Stimulated activated CD4-positive, alpha-beta T cell treated with anti-CD3 and anti-CD28 coated beads, Interleukin-15, amount 100 ng/mL, for 48 hours (primary cell): ENCODE measurements at places on chromosomes 12 and 14.

DNA sequence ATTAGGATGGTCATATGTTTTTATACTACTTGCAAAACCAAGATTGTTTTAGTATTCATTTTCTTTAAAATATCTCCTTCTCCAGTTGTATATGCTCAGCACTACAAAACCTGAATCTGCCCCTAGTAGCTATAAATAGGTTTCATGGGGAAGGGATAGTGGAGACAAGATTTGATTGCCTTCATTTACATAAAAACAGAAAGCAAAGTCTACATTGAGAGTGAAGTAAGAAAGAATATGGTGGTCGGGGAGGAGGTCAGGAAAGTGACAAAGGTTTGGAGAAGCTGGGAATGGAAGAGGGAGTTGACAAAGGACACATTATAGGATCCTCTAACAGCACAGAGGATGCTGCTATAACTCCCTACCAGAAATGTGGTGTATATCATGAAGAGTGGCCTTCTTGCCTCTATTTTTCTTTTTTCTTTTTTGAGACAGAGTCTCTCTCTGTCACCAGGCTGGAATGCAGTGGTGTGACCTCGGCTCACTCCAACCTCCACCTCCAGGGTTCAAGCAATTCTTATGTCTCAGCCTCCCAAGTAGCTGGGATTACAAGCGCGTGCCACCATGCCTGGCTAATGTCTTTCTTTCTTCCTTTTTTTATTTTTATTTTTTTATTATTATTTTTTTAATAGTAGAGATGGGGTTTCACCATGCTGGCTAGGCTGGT, 6.6 kb upstream of the LRP6 start:
- no peak for DNase-seq

DNA sequence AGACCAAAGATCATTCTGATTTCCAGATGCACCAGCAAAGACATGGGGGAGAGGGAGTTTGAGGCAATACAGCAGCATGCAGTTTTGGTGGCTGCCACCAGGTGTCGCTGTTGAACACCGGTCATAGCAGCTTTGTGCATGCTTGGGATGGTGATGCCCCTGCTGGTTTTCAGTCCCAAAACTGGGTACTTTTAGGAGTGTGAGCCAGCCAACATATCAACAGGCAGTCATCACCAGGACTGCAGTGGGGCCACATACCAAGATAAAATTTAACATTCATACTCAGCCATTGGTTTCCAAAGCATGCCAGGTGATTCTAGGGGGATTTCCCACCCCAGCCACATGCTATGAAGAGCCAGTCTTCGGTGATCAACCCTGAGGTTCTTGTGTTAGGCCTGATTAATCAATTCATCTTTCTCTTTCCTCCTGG, 64.2 kb downstream of the PHETA1 start:
- DNase-seq, result peak; percentile 39

DNA sequence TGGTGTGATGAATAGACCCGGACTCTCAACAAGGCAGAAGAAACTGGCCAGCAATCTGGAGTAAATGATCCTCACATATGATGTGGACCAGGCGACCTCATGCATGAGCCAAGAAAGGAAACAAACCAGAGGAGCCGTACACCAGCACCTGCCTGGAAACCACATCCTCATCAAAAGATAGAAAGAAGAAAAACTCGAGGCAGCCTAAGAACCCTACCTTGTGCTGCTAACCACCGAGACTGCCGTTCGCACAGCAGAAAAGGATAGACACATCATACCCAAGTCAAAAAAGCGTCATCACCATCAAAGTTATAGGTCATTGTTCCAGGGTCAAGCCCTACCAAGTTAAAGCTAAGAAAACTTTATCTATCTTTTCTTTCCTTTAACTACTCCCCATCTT, 66.7 kb downstream of the RESF1 start:
- peak; percentile 47 for DNase-seq

GRCh38 chr12:19026614-19027488, 102.7 kb upstream of the PLEKHA5 start:
- DNase-seq, result no peak

- no peak for DNase-seq
These were observed 162.7 kb downstream of the ETV6 start for GRCh38 chr12:11812241-11812585.

GRCh38 chr12:115407036-115407435, 723.1 kb upstream of the TBX3 start:
- DNase-seq, result no peak

DNA sequence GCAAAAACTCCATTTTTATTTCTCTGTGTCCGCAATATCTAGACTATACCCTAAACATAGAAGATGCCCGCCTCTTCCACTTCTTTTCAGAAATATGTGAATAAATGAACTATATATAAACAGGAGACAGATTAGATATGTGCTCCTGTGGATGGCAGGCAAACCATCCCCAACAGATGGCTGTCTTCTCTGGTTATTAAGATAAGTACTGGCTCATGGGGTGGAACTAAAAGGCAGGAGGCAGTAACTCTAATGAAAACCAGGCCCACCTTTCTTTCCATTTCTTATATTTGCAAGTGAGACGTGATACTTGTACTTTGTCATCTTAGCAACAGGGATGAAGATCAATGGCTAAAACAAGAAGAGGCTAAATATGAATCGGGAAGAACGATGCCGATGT, 20.2 kb downstream of the E2F7 start:
- DNase-seq, result no peak

GRCh38 chr12:94267921-94268471, 119.6 kb downstream of the PLXNC1 start:
- no peak for DNase-seq

DNA sequence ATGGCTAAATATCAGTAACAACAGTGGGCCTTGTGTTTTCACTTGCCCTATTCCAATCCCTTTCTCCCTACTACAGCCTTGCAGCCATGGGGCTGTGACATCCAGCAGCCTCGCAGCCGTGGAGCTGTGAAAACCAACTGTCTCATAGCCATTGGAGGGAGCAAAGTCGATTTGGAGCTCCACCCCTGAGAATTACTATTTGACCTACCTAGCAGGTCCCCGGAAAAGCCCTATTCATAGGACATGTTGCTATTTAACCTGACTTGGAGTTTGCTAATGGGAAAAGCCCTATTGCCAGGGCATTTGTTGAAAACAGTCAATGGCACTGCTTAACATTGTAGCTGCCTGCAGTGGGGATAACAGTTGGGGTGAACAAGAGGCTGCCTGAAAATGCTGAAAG, 33.3 kb downstream of the ERG28 start:
- no peak for DNase-seq

- peak; percentile 17 for DNase-seq
These were observed 17.4 kb upstream of the LYZ start for GRCh38 chr12:69330475-69331473.

DNA sequence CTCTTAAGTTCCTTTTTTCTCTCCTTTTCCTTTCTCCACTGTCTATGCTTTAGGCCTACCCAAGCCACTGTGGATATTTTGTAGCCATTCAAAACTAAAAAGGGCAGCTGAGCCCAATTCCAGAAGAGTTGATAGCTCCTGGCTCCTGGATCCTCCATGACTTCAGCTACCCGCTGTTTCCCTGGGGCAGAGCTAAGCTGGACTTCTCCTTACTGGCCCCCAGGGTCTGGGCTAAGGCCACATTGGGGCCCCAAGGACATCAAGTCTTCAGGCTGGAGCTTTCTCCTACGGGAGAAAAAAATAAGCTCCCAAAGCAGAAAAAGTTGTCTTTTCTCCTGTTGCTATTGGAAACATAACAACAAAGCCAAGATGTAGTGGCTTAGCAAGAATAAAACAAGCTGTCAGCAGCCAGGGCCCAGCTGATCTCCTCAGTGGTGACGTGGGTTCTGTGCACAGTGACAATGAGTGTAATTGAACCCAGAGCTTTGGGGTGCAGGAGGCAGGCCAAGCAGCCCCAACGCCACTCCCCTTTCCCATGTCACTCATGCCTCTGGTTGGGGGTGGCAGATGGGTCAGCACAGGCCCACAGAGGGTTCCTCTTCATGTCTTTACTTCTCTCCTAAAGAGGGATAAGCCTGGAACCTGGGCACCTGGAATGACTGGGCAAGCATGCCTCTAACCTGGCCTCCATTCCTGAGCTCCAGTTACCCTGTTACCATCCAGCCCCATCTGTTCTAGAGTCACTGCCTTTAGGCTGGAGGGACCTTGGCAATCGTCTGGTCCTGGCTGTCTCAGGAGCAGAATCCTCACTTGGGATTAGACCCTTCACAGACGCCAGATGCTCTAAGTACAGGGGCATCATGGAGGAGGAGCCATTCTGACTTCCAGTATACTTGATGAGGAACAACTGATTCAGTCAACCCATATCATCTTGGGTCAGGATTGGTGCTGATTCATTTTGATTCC, 171.2 kb downstream of the ZFP36L1 start:
- no peak for DNase-seq

- DNase-seq, result no peak
These were observed 38.9 kb upstream of the KTN1 start for GRCh38 chr14:55540847-55541773.

DNA sequence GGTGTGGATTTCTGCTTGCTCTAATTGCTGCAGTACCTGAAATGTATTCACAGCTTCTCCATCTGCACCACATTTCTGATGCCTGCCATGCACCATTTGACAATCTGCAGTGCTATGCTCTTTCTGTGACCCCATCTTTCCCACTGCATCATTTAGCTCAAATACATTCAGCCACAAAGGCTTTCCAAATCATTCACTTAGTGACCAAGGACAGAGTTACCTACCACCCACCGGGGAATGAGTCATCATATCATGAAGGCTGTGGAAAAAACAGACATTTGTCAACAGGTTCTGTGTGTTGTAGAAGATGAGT, 465.5 kb upstream of the ATP2B1 start:
- no peak for DNase-seq

- no peak for DNase-seq
These were observed 26.2 kb upstream of the YY1 start for GRCh38 chr14:100212476-100213333.

DNA sequence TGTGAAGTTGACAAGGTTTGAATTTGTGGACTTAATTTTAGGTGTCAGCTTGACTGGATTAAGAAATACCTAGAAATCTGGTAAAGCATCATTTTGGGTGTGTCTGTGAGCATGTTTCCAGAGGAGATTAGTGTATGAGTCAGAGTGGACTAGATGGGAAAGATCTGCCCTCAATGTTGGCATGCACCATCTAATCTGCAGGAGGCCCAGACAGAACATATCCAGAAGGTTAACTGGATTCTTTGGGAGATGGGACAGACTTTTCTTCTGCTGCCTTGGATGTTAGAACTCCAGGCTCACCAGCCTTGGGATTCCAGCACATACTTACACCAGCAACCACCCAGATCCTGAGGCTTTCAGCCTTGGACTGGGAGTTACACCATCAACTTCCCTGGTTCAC, 14.1 kb downstream of the SGPP1 start:
- DNase-seq, result no peak

DNA sequence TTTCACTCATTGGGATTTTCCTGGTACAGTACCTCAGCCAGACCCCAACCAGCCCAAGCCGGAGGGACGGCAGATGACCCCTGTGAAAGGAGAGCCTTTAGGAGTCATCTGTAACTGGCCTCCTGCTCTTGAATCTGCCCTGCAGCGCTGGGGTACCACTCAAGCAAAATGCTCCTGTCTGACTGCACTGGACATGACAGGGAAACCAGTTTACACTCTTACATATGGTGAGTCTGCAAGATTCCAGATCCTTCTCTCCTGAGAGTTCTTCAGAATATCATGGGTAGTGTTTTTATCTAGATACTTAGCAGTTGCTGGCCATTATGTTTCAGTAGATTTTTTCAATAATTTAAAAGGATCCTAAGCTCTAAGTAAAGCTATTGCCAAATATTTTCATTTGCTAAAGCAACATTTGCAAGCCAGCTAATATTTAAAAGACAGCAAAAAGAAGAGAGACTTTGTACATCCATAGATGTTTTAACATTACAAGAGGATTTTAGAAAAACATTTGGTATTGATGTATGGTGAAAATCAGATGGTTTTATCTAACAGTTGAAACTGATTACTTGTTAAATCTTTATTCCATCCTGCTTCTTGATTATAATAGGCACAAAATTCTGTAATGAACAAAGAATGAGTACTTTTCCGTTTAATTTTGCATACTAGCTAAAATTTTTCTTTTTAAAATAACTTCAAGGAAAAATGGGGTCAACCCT, 85.1 kb upstream of the ATF1 start:
- no peak for DNase-seq

GRCh38 chr12:27779920-27780611, at the start of the genes KLHL42 and MANSC4:
TSS of gene KLHL42 (plus strand) at chr12:27780233. CDS start at chr12:27780331, 98 bp downstream.
TSS of gene MANSC4 (minus strand) at chr12:27780236. CDS start at chr12:27771276, 8,960 bp downstream.
- peak; percentile 44 for DNase-seq

DNA sequence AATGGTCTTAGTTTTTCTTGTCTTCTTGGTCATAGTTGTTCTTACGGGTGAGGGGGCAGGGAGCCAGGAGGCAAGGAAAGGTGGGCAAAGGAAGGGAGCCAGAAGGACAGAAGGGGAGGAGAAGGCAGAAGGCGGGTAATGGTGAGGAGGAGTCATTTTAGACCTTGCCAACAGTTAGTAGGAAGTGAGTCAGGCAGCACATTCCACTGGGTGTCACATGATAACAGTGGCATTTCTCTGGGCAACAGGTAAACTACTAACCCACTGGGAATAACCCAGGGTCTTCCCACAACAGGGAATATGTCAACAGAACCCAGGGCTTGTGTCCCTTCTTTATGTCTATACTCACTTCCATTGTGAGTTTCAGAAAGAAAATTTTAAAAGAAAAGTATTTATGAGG, 127.6 kb downstream of the SLC8A3 start:
- DNase-seq, result no peak

DNA sequence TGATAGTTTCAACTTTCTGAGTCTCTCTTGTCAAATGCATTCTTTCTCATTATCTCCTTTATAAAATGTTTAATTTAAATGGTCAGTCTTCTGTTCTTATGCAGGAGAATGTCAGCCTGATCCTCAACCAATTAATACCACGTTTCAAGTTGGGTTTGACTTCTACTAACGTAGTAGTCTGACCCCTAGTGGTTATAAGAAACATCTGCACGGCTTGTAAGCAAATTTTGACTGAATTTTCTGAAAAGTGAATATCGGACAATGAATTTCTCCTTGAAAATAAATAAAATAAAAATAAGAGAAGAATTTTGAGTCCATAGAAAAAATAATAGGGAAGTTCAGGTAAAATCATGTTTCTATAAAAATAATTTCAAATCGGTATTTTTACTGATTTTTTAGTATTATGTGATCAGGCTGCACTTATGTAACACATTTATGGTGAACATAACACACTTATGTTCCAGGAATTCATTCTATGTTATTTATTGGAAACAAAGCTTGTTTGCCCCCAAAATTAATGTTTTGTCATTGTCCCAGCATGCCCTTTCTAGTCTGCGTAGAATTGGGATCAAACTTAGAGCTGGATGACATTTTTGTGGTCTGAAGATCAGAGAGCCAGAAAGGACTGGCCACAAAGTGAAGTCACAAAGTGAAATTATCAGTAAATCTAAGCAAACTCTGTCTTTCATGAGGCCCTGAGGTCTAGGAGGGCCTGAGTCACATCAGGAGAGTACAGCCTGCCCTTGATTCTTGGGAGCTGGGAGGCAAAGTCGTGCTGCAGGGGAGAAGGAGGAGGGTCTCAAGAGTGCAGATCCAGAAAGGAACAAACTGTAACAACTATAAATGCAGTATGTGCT, 101.2 kb upstream of the STXBP6 start:
- DNase-seq, result no peak

GRCh38 chr12:447141-447540, 12.6 kb upstream of the B4GALNT3 start:
- no peak for DNase-seq

- no peak for DNase-seq
These were observed at the start of gene TTC7B for GRCh38 chr14:90815822-90816662. TSS of gene TTC7B (minus strand) at chr14:90816430. CDS start at chr14:90816295, 135 bp downstream.
